Stimulated activated CD4-positive, alpha-beta T cell treated with anti-CD3 and anti-CD28 coated beads, Interleukin-12 subunit alpha, Interleukin-12 subunit beta, amount 100 ng/mL, for 24 hours (primary cell): ENCODE measurements at places on chromosomes 5 and 9.

GRCh38 chr9:130240410-130241197 is 25.0 kb upstream of the HMCN2 start:
- no peak for DNase-seq

GRCh38 chr9:122086873-122087272 is 6.2 kb downstream of the TTLL11 start:
- DNase-seq = no peak

- no peak for DNase-seq
Observed at GRCh38 chr9:130332384-130332926, 66.9 kb downstream of the HMCN2 start.

- DNase-seq = no peak
Observed at GRCh38 chr5:125295405-125295872, 549.0 kb upstream of the ZNF608 start.

DNA sequence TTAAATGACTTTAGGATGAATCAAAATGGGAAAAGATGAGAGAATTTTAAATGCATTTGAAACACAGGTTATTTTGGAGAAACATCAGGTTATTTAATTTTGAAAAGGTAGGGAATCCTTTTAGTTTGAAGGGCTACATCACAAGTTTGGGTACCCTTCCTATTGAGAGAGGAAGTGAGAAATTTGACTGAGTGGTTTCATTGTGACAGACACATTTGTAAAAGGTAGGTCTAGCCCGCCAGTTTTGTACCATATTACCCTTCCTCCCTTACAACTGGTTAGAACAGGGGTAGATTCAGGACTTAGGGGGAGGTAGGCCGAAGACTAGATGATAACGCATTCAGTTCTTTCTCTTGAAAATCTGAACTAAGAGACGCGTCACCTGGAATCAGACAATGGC is 464.2 kb downstream of the EBF1 start:
- DNase-seq = no peak

GRCh38 chr5:151931260-151931659 is 6.6 kb upstream of the GLRA1 start:
- no peak for DNase-seq

- no peak for DNase-seq
Observed at GRCh38 chr9:81822301-81822865, 105.8 kb upstream of the SPATA31D4 start.

- DNase-seq = no peak
Observed at GRCh38 chr9:100309992-100310391, 42.8 kb downstream of the TEX10 start.

- DNase-seq = no peak
Observed at GRCh38 chr5:36152324-36153297, 700 bp downstream of the SKP2 start.

GRCh38 chr9:105046907-105047741 is 119.2 kb upstream of the ABCA1 start:
- DNase-seq = no peak

GRCh38 chr9:136048560-136049411 is 46.3 kb downstream of the NACC2 start:
- no peak for DNase-seq

- no peak for DNase-seq
Observed at GRCh38 chr5:50965654-50966375, 299.4 kb downstream of the PARP8 start.

- DNase-seq = no peak
Observed at GRCh38 chr9:17942498-17942897, 363.6 kb downstream of the SH3GL2 start.

DNA sequence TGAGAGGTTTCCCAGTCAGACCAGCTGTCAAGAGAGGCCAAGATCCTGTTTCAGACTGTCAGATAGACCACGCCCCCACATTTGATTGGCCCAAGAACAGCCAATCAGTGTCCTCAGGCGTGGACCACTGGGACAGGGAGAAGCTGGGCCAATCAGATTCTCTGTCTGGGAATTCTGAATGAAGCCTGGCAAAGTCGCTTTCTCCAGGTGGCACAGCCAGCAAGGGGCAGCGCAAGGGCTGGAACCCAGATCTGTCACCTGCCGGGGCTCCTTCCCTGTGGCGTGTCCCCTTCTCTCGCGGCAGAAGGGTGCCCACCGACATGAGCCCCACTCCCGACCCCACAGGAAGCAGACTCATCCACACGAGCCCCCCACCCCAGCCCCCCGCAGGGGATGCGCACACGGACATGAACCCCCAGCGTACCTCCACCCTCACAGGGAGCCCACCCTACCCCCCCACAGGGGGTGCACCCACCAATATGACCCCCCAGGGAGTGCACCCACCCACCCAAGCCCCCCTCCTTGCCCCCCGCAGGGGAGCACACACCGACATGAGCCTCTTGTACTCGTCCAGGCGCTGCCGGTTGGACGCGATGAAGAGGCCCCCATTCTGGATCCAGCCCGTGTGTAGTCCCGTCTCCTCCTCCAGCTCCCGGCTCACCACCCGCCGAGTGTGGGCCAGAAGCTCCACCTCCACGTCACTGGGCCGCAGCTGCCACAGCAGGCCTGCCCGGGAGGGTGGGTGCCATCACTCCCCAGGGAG is 6.1 kb downstream of the SARDH start:
- DNase-seq = no peak

DNA sequence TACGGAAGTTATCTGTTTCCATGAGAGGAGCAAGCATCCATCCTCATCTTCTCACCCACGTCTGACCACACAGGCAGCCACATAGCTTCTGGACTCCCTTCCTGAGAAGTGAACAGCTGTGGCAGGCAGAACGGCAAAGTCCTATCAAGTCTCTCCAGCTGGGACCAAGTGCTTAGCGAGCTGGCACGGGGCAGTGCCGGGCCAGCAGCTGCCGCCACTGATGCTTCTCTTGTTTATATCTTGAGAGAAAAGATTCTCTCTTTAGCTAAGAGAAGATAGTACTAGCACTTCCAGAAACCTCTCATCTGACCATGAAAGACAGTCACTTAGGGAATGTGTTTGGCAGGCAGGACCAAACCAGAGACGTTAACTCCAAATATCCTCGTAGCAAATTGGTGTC is 37.2 kb downstream of the PLAC8L1 start:
- no peak for DNase-seq

DNA sequence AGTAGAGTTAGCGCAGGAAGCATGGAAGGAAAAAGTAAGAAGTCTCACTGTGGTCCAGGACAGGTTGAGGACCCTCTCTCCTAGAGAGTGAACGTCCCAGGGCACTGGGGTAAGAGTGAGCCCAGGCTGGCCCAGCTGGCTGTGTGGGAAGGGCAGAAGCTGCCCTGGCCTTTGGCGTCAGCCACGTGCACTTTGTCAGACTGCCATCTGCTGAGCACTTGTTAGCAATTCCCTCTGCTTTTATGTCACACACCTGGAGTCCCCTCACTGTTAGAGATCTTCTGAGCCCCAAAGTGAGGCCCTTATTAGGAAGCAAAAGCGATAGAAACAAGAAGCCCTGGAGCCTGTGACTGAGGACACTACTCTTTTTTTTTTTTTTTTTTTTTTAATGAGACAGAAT is 79.1 kb downstream of the UGCG start:
- DNase-seq = no peak

- DNase-seq = no peak
Observed at GRCh38 chr9:3246241-3246640, 279.6 kb downstream of the RFX3 start.

DNA sequence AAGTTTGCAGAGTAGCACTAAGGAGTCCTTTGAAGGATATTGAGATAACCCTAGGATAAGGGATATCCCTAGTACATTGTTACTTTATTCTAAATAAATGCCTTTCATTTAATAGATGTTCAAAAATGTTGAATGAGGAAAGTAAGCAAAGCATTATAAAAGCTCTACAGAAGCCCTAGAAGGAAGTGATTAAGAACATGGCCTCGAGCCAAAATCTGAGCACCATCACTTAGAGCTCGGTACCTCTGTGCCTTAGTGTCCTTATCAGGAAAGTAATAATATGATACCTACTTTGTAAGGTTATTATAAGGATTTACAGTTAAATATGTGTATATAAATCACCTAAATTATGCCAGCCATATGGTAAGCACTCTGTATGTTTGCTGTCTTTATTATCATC is 242.6 kb downstream of the KIAA0825 start:
- DNase-seq = no peak

DNA sequence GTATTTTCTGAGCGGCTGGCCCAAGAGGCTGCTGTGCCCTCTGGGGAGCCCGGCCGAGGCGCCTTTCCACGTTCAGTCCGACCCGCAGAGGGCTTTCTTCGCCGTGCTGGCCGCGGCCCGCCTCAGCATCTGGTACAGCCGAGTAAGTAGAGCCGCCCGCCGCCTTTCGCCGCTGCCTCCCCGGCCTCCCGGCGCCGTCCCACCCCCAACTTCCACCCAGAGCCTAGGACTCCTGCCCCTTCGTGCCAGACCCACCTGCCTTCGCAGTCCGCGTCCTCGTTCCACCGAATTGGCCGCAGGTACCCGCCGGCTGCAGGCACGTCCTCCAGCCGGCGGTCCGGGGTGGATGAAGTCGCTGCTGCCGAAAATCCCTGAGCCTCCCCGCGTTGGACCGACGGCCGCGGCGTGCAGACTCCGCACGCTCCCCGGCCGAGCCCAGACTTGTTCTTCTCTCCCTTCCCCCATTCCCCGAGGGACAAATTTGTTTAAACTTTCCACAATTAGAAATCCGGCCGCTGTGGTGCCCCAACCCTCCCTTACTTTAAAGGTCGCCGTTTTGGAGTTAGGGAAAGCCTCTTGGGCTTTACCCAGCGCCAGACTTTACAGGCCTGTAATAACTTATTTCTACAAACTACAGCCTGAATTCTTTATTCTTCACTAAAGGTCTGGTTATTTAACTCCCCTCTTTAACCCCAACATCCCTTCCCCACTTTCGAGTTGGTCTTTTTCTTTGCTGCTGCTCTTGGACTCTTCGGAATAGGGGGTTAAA is 589 bp downstream of the RIC1 start:
- DNase-seq = peak; percentile 24

- no peak for DNase-seq
Observed at GRCh38 chr9:3189113-3189861, 336.5 kb downstream of the RFX3 start.
